HEK293T (cell line): ENCODE measurements at places on chromosomes 6 and 20.

- DNase-seq = no peak
Observed at GRCh38 chr20:49799698-49800097, 12.9 kb upstream of the SLC9A8 start.

- DNase-seq = no peak
Observed at GRCh38 chr20:60113024-60113724, 155.0 kb downstream of the CDH26 start.

DNA sequence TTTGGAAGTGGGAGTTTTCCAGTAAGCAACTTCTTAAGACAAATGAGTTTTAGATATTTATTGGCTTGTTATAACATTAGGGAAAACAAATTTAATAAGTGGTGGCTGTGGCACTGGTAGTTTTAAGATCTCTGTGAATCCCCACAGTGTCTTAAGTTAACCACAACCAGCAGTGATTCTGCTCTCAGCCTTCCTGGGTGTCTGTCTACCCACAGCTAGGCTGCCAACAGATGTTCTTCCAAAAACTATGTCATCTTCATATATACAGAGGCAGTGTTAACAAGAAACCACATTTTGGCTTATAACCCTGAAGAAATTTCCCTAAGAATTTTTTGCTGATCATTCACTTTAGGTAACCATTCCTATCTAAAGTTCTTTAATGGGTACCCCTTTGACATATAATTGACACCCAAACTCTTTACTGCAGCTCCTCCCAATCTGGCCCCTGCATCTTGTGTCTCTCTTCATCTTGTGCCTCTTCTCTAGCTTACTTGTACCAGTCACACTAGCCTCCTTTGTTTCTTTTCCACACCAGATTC, 52.7 kb downstream of the TOP1 start:
- DNase-seq = no peak

DNA sequence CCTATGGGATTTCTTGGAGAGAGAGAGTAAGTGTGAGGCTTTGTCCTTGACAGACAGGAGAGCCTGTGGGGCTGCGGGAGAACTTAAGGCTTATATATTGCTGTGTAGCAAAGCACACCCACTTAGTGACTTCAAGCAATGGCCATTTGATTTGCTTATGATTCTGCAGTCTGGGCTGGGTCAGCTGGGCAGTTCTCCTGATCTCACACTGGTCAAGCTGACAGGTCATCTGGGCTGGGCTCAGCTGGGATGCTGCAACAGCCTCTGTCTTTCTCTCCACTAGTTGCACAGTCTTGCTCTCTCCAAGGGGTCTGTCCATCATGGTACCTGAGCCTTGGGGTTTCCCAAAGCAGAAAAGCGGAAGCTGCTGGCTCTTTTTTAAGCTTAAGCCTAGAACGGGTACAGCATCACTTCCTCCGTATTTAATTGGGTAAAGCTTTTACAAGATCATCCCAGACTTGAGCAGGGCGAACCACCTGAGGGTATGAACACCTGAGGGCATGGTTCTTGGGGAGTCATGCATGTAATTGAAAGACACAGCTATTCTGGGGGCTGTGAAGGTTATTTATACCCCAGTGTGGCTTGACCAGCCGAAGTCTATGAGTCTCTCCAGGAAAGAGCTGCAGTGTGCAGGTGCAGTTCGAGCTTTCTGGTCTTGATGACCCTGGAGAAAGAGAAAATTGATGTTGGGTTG, 13.3 kb upstream of the GGTLC1 start:
- DNase-seq = no peak

- DNase-seq = peak; percentile 92
Observed at GRCh38 chr20:36886859-36887751, 11.2 kb downstream of the TLDC2 start.

- no peak for DNase-seq
Observed at GRCh38 chr6:53828215-53828614, 33.4 kb downstream of the LRRC1 start.

- DNase-seq = no peak
Observed at GRCh38 chr6:111666847-111667246, 61.2 kb upstream of the TRAF3IP2 start.

DNA sequence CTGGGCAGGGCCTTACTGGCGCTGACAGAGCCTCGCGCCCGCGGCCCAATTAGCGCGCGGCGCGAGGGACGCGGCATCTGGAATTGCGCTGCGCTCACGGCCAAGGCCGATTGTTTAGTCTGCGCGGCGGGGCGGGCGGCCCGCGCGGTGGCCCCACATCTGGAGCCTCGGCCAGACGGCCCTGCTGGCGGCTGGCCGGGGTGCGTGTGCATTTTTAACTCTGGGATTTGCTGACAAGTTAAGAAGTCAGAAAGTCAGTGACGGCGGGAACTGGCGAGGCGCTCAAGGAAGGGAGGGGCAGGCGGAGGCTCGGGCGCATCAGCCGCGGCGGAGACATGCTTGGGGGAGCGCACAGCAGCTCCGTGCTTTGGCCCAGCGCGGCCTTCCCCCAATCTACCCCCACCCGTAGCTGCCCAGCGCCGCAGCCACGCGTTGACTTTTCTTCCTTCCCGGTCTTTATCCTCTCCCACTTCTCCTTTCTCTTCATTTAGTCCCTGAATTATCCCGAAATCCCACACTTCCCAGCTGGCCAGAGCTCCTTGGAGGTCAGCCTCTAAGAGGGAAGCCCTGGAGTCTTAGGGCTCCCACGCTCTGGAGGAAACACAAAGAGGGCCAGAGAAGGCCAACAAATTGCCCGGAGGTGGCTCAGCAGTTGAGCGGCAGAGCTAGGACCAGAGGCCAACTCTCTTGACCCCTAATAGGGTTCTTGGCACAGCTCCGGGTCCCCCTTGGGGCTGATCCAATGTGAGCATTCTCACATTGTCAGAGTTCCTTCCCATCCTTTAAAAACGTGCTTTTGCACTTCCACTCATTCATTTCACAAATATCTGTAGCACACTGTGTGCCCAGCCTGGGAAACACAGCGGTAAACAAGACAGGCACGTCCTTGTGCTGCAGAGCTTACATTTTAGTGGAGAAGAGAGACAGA, 40.8 kb upstream of the FOXP4 start:
- no peak for DNase-seq

DNA sequence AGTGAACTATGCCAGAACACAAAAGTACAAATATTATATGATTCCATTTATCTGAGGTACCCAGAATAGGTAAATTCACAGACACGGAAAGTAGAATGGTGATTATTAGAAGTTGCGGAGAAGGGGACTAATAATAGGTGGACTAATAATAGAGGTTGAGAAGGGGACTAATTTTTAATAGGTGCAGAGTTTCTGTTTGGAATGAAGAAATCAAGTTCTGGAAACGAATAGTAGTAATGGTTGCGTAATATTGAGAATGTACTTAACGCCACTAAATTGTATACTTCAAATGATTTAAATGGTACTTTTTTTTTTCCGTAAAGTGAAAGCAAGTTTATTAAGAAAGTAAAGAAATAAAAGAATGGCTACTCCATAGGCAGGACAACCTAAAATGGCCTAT, 33.2 kb downstream of the B4GALT5 start:
- no peak for DNase-seq

DNA sequence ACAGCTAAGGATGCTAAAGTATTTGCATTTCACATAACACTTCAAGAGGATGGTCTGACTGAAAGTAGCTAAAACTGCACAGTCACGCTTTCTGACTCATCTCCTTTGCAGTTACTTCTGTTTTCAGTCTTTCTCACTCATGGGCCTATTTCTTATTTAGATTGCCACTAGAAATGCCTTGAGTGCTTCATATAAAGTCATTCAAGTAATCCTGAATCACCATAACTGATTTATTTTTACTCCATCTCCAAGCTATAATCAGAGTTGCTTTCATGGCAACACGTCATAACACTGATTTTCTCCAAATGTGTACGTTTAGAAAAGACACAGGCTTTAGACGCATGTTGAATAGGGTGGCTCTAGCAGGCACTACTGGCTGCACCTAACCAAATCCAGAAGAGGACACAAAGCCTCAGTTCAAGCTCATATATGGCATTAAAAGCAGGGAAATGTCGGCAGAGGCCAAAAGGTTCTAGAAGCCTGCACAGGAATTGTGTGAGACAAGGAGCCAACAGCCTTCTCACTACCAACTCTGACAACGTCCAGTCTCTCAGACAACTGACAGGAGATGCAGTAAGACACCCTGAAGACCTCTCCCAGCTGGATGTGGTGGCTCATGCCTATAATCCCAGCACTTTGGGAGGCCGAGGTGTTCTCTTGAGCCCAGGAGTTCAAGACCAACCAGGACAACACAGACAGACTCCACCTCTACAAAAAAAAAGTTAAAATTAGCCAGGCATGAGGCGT, 64.1 kb upstream of the BEND6 start:
- no peak for DNase-seq

- DNase-seq = no peak
Observed at GRCh38 chr6:168709991-168710390, 269.0 kb downstream of the SMOC2 start.

DNA sequence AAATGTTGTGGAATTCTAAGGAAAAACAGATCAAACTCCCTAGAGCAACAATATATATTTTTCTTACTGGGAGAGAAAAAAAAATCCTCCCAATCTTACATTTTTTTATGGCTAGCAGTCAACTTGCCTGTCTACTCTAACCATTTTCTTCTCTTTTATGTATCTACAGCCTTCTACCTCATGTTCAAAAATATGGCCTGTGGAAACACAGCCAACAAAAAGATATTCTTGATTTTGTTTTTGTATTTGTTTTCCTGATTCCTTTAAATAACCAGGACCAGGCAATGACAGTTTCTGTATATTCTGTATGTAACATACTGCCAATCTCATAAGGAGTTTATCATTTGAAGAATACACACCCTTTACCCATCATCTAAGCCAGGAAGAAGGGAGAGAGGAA, 13.0 kb upstream of the SLC16A10 start:
- no peak for DNase-seq

GRCh38 chr6:38209371-38210260, 390.1 kb downstream of the ZFAND3 start:
- no peak for DNase-seq

DNA sequence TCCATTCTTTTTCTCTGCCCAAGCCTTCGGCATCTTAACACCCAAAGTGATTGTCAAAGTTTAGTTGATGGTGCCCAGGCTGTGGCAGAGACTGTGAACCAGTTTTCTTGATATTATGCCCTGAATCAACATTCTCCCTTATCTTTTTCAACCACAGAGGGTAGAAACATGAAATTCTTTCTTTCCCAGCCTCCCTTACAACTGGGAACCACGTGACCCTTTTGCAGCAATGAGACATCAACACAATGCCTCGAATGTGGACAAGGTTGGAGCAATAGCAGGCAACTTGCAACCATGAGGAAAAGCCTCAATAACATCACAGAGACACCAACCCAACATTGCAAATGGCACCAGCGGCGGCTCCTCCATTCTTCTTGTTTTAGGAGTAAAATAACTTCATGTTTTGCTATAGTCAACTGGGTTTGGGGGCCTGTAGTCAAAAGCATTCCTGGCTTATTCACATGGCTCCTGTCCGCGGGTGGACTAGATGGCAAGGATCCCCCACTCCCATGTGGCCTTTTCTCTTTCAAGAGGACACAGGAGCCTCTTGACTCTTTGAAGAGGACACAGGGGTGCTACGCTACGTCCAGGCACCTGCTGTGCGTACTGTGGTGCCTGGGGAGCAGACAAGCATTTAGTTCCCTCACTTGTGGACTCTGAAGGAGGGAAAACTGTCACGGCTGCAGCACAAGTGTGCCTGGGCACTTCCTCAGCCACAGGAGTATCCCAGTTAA, 90.5 kb downstream of the NOL4L start:
- no peak for DNase-seq

DNA sequence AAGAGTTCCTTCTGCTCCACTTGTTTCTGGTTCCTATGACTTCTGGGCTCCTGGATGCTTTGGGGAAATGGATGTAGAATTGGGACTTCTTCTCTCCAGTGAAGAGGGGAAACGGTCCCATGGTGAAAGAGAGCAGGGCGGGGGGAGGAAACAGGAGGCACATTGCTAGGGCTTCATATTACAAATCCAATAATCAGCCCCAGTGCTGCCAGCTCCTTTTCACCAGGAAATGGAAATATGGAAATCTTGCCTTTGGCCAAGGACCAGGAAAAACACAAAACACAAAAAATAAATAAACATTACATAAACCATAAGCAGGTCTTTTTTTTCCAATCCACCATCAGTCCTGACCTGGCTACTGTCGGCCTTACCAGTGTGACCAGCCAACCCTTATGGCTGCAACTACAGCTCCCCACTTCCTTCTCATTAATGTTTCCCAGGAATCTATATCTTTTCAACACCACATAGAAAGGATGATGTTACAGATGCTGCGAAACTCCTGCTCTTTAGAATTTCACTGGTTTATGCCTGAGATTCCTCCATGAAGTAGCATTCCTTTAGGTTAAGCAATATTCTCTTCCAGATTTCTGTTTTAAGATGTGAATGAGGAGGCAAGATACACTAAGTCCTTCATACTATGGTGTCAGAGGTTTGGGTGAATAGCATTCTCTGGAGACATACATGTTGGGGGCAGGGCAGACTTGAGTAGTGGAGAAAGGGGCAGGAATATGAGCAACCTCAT, 2.0 kb downstream of the PI3 start:
- DNase-seq = no peak

GRCh38 chr6:30547454-30547853, 8.8 kb downstream of the GNL1 start:
- no peak for DNase-seq

- no peak for DNase-seq
Observed at GRCh38 chr6:134177753-134178160, 125.3 kb upstream of the SLC2A12 start.

DNA sequence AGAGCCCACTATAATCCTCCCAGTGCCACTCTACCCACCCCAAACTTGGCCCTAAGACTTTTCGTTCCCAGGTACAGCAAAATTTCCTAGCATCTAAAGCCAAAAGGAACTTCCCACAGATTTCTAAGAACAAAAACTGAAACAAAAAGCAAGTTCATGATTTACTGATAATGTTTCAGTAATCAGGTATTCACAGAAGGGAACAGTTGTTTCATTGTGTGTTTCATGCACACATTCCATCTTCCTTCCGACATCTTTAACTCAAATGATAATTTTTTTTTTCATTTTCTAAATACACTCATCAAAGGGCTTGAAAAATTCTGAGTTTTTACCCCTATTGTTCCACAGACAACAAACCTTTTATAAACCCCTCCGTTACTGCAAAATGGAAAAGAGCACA, 6.0 kb upstream of the BTN1A1 start:
- DNase-seq = no peak

DNA sequence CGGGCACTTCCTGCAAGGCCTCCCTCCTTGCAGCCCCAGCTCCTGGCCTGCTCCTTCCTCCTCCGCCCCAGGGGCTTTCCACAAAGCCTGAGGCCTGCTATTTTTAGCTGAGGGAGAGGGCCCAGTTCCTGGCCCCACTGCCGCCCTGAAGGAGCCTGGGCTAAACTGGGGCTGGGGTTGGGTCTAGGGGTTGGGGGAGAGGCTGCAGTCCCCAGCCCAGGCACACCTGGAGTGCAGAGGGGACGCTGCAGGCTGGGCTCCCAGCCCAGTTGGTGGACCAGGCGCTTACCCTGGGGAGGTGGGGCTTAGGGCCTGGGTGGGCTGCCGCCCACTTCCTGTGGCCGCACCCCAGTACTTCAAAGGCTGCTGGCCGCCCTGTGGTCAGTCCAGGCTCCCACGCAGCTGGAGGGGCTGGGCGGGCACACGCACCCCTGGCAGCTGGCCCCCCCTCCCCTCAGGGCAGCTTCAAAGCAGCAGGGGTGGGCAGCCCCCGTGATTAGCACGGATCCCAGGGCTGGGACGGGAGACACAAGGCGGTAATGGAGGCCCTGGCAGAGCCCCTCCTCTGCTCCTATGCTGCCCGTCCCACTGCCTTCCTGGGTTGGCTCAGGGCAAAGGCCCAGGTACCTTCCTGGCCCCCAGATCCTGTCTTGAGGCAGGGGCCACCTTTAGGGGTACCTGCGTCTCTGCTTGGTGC, 7.1 kb upstream of the ABHD16B start:
- no peak for DNase-seq
